ENCODE measurements at places on chromosomes 1 and 21.
A peak's percentile ranks its signal among the peaks of the same experiment; 100 is the strongest.

- DNase-seq = peak; percentile 80
Measured at GRCh38 chr1:160204526-160205241, 500 bp upstream of the PEA15 start.

DNA sequence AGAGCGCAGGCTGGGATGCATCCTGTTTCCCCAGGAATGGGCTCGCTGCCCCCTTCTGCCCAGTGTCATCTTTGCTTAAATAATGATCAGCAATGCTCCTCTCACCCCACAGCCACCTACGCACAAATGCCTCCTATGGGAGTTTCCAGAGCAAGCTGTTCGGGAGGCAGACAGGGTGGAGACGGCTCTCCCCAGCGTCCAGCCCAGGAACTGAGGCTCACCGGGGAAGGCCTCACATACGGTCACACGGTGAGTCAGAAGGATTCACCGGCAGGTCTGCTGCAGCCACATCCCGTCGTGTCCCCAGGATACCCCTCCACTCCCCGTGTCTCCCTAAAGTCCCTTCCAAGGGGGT is 40.3 kb upstream of the RUNX3 start:
- DNase-seq = no peak

DNA sequence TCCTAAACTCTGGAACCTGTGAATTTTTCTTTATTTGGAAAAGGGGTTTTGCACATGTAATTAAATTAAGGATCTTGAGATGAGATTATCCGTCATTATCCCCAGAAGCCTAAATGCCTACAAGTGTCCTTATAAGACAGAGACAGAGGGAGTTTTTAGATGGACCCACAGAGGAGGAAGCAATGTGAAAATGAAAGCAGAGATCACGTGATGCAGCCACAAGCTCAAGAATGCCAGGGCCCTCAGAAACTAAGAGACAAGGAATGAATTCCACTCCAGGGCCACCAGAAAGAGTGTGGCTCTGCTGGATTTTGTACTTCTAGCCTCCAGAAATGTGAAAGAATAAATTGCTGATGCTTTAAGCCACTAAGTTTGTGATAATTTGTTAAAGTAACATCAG is 183.6 kb upstream of the UBE2U start:
- DNase-seq = peak; percentile 19

GRCh38 chr1:3688356-3689137 is 36.2 kb downstream of the TP73 start:
- no peak for DNase-seq

DNA sequence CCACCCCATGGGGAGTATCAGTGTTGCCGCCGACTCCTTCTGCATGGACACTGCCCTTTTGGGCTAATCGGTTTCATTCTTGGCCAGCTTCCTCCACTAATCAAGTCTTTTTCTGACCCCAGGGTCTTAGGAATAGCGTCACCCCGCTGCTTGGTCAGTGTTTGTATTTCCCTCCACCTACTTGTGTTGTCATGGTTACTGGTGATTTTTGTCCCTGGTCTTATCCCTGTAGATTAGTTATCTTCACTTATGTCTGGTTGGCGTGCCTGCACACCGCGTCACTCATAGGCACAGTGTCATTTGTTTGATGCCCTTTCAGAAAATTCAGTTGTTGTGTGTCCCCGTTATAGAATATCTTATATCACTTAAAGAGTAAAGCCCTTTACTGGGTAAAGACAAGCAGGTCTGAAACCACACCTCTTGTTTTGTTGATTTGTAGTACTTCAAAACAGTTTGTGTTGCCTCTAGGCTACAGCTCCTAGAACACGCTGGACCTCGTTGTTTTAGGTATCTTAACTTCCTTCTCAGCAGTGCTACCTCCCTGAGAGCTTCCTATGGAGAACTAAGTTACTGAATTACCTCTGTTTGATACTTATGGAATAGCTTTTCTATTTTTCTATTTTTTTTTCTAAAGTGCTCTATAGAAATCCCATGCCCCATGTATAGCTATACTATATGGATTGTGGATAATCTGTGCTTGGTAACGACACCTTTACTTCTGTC is 868 bp downstream of the PPP1R12B start:
- no peak for DNase-seq

DNA sequence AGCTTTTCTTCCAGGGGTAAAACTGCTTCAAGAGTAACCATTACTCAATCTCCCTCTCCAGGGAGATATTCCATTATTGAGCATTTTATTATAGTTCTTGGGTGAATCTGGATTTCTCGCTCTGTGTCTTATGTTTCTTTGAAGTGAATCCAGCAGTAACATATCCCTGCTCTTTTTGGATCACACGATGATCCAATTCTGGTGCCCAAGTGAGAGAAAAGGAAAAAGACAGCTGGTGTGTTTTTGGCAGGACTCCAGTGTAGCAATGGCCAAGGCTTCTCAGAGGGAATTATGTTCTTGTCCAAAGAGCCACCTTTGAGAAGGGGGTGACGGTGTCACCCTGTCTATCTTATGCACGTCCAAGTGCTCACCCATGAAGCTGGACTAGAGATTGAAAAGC is 140.3 kb upstream of the ERRFI1 start:
- no peak for DNase-seq

DNA sequence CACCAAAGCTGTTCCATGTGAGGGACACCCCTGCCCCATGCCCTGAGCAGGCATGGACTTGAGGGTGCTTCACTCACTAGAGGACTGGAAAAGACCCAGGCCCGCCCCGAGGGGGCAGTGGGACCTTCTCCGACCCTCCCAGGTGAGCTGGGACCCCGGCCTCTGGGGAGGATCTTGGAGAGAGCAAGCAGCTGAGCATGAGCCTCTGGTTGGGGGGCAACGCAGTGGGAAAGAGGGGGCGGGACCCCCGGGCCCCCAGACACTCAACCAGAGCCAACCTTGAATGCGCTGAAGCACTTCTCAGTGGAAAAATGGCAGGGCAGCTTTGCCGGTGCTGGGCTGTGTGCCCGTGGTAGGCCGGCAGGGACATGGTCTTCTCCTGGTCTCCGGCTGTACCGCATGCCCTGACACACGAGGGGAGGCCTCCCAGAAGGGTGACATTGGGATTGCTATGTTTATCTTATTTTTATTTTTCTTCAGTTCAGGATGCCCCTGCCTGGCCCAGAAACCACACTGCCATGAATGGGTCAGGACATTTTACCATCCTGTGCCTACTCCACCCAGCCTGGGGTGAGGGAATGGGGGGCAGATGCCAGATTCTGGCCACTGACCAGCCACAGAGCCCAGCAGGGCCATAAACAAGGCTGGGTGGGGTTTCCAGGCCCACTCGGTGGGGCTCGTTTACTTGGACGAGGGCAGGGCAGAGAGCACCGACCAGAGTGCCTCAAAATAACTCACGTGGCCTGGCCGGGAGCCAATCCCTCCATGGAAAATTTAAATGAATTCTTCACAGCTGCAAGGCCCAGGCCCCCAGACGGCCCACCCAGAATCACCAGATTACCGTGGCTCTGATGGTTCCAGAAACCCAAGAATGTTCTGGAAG is 17.2 kb upstream of the LAPTM5 start:
- no peak for DNase-seq

- peak; percentile 11 for DNase-seq
Measured at GRCh38 chr1:236416165-236416564, 22.1 kb downstream of the EDARADD start.
